AML-193 (cell line): ENCODE measurements at places on chromosomes 1 and 21.

DNA sequence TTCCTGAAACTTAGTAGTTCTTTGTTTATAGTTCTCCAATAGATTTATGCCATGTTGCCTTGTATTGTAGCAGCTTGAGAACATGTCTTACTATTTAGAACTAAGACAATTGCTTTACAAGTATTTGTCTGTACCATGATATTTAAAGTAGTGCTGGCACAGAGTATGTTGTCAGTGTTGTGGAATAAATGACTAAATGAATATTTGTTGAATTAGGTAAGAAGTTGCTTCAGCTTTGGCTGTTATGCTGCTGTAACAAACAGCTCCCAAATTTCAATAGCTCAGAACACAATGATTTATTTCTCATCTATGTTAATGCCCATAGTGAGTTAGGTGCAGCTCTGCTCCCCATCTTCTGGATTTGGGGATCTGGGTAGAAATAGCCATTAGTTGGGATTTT, 90.2 kb upstream of the VCAM1 start:
- no peak for DNase-seq

DNA sequence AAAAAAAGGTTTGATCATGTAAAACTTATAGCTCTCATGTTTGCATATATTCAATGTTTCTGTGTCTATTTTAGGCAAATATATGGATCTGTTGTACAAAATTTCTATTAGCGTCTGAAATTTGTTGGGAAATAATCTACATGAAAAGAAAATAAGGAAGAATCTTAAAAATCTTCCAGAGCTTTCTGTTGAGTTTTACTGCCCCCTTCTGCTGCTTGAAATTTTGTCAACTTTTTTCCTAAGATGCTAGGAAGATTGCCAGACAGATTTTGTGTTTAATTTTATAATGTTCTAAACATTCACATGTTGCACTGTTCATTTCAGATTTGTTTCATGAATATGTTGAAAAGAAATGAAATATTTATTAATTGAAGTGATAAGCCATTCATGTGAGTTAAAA, 2.5 kb upstream of the PTGS2 start:
- peak; percentile 6 for DNase-seq

- DNase-seq, result peak; percentile 23
These were observed at the start of gene CHI3L1 for GRCh38 chr1:203186446-203187303. Gene CHI3L1 (minus strand): TSS chr1:203186704. CDS start chr1:203186623, 81 bp downstream.

GRCh38 chr1:244576259-244576892, 76.5 kb upstream of the DESI2 start:
- DNase-seq, result no peak

DNA sequence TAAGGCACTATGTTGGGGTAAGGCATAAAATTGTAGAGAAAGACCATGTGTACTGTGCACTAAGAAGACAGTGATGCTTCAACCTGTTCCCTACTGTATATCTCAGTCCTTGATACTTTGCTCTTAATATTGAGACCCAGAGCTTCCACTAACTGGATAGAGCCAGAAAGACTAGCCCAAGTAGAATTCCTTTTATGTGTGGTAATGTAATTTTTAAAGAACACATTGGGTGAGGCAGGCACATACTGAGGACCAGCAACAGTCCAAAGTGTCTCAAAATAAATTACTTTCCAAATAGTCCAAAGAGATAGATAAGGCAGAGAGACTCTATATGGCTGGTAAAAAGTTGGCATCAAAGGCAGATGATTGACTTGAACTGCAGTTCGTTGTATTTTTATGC, 31.4 kb upstream of the MROH9 start:
- no peak for DNase-seq

DNA sequence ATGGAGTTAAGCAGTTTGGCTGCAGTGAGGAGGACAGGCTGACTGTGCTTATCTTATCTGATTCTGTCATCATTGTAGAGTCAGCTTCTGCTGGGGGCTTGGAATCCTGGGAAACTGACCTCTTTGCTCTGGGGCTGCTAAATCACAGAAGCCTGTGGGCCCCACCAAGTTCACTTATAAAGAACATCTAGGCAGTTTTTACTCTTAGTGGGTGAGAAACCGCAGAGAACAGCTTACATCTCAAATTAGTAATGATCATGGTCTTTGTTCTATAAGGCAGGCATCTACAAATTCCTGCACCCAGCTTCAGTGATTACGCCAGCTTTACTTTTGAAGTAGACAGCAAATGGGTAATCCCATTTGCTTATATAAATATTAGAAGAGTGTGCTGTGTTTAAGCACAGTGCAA, 75.7 kb downstream of the ZC3H11B start:
- no peak for DNase-seq

DNA sequence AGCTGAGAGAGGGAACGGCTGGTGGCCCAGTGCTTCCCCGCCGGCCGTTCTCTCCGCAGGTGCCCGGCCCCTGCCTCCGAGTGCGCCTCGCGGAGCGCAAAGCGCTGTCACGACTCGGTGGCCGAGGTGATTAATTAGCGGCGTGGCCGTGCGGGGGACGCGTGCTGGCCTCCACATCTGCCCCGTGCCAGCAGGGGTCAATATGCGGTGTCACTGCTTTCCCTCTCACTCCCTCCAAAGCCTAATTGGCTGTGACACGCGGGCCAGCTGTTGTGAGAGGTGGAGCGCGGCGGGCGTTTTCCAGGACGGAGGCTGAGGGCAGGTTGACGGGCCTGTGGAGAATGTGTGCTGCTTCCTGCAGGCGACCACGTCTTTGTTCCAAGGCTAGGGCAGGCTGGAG, 239.0 kb downstream of the LMX1A start:
- DNase-seq, result no peak

DNA sequence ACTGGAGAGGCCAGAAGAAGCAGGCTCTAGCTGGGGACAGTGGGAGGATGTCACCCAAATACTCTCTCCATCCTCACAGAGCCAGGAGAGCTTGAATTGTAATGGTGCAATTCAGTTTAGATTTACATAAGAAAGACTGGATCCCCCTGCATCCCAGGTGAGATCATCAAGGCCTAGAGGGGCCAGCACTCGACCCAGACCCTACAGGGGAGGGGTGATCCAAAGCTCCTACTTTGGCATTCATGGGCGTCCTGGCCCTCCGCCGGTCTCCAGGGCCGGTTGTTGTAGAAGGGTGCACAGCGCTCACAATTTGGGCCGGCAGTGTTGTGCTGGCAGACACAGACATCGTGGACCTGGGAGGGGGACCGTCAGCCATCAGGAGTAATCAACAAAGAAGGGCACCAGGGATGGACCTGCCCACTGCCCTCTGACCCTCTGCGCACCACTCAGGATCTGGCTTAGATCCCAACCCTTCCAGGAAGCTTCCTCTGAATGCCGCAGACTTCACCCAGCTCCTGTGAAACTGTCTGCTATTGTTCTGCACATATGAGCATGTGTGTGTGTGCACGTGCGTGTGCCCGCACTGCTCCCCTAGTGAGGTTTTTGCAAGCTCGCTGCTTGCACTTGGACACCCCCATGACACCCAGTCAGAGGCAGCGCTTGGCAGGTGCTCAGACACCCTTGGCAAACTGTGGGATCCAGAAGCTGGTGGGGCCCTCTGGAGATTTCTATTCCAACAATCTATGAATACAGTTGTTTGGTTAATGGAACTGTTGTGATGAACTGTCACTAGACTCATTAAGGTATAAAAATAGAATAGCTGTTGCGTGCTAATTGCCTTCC, 21.6 kb downstream of the LAMB3 start:
- DNase-seq, result no peak

GRCh38 chr1:63537940-63538339, 14.6 kb downstream of the EFCAB7 start:
- DNase-seq, result peak; percentile 27

GRCh38 chr1:146032631-146033219, 11.2 kb upstream of the HJV start:
- peak; percentile 71 for DNase-seq

DNA sequence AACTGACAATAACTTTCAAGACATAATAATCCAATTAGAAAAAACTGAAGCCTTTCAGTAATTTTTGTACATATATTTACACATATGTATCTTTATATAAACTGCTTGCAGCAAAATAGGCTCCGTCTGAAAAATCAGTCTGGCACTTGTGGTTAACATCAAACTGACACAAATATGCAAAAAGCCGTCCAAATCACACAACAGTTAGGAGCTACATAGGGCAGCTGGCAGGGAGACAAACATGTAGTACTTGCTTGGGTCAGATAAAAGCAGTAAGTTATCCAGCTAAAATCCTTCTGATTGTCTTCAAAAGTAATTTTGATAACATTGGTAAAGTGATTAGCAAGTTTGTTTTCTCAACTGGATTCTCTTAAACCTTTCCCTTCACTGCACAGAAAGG, 14.7 kb upstream of the GUCA2A start:
- DNase-seq, result no peak

- no peak for DNase-seq
These were observed 380 bp downstream of the COL18A1 start for GRCh38 chr21:45405271-45405818.

GRCh38 chr1:44526295-44527073, 121.4 kb downstream of the RNF220 start:
- DNase-seq, result no peak

DNA sequence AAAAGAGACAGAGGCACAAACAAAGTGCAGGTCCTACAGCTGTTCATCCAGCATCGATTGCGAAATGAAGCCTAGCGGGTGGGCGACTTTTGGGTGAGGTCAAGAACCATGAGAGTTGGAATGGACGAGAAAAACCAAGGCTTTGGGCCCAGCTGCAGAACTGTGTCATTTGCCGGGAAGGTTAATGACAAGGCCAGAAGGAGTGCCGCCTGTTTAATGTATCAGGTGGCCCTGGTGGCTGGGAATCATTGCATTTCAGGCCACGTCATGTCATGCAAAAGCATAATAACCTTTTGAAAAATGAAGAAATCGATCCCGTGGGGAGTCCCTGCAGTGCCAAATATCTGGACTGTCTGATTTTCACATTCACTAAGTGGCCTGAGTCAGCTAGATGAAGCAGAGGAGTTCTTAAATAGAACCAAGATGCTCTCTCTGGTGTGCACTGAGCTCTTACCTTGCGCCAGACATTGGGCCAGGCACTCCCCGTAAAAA, 8.1 kb upstream of the RCC2 start:
- DNase-seq, result no peak

GRCh38 chr1:59007820-59008598, 224.2 kb upstream of the JUN start:
- DNase-seq, result no peak

- DNase-seq, result no peak
These were observed 7.8 kb upstream of the NUDT17 start for GRCh38 chr1:145837656-145838055.

GRCh38 chr1:36492491-36492890, 9.8 kb upstream of the CSF3R start:
- no peak for DNase-seq

DNA sequence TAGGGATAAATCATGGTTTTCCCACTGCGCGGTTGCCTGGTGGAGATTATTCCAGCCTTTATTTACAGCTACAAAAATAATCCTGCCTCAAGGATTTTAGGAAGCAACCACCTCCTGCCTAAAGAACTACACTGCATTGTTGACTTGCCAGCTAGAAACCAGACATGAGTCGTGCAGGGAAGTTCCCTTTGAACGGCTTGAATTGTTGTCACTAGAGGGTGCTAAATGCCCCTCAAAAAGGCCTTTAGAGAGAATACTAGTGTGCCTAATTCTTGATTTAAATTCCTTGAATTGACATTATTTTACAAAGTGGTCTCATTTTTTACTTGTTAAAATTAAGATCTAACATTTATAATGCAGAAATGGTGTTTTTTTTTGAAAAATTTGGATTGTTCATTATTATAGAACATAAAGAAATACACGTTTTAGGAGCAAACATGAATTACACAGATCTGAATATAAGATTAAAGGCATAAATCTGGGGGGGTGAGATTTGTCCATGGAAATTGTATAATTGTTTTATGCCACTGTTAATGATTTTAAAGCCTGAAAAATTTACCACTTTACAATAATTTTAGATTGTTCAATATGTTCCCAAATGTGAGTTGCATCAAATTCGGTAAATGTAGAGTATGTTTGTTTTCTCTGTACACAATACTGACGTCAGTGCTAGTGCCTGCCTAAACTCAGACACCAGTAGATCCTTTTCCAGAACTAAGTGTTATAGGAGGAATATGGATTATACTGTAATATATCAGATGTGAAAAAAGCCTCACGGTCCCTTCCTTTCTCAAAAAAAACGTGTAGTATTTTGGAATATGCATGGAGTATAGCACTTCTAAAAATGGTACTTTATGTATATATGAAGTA, 7.6 kb upstream of the ERG start:
- DNase-seq, result peak; percentile 78

DNA sequence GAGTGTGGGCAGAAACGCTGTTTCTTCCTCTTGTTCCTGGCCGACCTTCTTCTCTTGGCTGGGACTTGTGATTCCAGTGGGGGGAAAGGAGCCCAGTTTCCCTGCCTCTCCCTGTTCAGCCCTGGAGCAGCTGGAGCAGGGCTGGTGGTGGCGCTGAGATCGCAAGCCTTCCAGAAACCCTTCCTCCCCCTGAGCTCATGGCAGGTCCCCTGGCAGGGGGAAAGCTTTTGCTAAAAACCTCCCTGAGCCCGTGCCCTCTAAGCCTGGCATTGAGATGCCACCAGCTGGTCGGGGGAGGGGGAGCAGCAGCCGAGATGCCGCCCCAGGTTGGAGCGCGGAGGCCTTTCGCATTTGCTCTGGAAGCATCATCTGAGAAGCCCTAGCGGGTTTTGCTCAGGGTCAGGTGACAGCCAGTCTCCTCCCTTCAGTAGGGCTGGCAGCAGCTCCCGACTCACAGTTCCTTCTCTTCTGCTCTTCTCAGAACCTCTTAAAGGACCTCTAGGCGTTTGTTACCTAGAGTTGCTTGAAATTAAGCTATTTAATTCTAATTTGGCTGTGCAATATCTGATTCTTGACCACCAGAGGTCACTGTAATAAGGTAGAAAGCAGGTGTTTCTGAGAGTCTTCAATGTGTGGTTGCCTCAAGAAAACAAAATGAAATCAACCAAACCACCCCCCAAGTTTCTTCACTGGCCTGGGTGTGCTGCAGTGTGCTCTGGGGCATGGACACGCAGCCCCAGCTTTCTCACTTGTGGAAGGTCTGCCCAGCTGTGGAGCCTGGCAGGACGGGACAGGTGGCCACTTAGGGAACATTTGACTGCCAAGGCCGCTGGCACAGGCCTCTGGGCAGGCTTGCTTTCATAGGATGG, 257.3 kb downstream of the CAMTA1 start:
- DNase-seq, result peak; percentile 10
